Left renal pelvis (tissue), 4 donors: ENCODE measurements at places on chromosomes 2 and 18. TPM values are rescaled to one million over a fixed set of nuclear protein-coding genes. Genes with fewer than 3 reads are reported as not detected.

Gene NTSR2
- polyA plus RNA-seq, result not detected

Gene PJVK
- 9.1 TPM for polyA plus RNA-seq

Gene ACKR3
- polyA plus RNA-seq, result 118 TPM

Gene SERPINE2
- 123 TPM for polyA plus RNA-seq

Gene GRP
- 1.7 TPM for polyA plus RNA-seq

Gene PLEK
- polyA plus RNA-seq, result 7.6 TPM

Gene SLC5A7
- polyA plus RNA-seq, result 0.69 TPM
